Kidney capillary endothelial cell (primary cell): ENCODE measurements at places on chromosomes 3 and 15.

DNA sequence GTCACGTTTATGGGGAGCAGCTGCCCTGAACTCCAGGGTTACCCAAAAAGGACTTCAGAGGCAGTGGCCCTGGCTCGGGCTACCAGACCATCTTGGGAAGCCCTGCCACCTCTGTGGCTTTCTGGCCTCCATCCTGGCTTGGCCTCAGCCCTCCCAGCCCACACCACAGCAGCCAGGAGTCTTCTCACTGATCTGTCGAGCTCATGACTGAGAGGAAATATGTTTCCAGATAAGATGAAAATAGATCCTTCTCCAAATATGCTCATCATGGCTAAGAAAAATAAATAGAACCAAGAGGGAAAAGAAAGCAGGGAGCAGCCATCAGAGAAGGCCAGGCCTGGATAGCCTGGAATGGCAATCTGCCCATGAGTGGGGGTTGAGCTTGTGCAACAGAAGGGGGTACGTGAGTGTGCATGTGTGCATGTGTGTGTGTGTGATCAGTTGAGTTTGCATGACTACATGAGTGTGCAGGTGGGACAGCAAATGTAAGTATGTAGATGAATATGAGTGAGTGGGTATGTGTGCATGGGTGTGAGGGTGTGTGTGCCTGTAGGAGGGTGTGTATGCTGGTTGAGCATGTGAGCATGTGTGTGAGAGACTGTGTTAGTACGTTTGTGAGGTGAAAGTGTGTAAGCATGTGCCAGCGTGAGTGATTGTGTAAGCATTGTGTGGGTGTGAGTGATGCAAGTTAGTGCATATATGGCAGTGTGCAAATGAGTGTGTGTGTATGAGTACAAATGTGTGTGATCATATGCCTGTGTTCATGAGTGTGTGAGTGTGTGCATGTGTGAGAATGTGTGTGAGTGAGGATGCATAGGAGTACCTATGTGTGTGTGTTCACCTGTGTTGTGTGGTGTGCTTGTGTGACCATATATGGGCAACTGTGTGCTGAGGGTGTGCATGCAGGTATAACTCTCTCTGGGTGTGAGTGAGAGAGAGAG is 9.9 kb upstream of the RFT1 start:
- DNase-seq, result no peak

DNA sequence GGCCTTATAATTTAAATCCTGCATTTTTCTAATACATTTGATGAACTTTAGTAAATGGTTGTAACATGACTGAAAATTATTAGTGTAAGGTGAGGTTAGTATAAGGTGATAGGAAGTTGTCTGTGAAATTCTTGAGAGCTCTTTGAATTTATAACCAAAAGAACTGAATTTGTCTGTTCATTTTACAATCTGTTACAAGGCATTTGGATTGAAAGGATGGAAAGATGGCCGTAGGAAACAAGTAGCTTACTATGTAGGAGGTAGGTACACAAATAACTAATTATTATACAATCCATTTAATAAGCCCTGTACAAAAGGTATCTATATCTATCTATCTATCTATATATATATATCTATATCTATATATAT is 6.6 kb downstream of the DIPK2A start:
- no peak for DNase-seq

DNA sequence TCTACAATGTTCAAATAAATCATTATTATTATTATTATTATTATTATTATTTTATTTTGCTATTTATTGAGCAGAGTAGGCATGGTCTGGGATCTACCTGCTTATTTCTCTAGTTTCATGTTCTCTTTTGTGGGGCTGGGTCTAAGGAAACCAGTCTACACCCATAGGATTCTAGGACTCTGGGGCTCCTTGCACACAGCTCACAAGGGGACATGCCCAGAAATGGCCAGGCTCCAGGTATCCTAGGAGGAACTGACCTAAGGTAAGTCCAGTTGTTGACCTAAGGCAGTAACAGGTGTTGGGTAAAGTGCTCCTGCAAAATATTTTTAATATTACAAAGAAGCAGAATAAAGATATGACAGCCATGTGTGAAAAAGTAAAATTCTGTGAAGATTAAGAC is 149.6 kb upstream of the TBL1XR1 start:
- no peak for DNase-seq

DNA sequence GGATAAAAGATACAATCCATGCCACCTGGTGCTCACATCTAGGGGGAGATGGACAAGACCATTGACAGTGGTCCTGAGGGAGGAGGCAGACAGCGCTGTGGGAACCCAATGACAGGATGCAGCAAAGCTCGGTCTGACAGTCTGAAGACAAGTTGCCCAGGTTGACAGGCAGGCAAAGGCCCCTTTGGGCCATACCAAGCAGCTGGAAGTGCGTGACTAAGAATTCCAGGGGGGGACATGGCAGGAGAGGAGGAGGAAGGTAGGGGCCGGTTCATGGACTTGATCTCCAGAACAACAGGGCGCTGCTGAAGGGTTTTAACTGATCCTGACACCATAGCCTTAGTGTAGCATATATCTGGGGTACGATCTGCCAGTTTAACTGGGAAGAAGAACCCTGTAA is 83.4 kb downstream of the RPLP1 start:
- DNase-seq, result no peak

- no peak for DNase-seq
Measured at GRCh38 chr3:66177026-66177425, 43.8 kb upstream of the SLC25A26 start.

- no peak for DNase-seq
Measured at GRCh38 chr3:105688821-105689220, 180.0 kb downstream of the CBLB start.

GRCh38 chr3:140629357-140630137 is 48.3 kb upstream of the TRIM42 start:
- DNase-seq, result peak; percentile 15

DNA sequence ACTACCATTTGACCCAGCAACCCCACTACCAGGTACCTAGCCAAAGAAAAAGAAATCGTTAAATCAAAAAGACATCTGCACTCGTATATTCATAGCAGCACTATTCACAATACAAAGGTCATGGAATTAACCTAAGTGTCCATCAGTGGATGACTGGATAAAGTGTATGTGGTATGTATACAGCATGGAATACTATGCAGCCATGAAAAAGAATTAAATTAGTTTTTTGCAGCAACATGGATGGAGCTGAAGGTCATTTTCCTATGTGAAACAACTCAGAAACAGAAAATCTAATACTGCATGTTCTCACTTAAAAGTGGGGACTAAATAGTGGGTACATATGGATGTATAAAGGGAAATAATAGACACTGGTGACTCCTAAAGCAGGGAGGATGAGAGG is 175.2 kb downstream of the ZIC4 start:
- DNase-seq, result no peak

DNA sequence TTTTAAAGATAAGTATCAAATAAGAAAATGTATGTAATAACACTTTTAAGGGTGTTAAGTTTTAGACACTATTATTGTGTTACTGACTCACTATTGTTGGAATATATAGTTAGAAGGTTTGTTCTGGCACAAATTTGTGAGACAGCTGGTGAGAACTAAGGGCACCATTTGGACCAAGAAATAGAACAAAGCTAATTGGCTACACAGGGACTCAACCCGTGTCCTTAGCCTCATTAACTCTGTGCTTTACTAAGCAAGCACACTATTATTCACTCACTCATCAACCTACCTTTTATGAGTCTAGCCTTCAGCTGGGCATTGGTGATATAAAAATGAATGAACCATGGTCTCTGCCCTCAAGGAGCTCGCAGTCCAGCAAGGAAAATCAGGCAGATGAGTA is 4.1 kb upstream of the UNC13C start:
- no peak for DNase-seq

DNA sequence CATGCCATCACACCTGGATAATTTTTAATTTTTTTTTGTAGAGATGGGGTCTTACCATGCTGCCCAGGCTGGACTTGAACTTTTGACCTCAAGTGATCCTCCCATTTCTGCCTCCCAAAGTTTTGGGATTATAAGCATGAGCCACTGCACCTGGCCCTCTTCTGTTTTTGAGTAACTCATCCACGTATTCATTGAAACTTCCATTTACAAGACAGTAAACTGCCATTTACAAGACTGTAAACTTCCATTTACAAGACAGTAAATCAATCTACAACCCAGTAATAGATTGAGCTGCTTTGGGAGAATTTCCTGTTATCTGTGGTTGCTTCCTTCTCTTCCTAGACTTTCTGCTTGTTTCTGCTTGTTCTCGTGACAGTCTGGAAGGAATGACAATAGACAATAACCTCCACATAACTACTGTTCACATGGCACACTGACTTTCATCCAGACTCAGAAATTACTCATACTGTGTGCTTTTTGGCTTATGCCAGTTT is 114.7 kb upstream of the CCNL1 start:
- peak; percentile 19 for DNase-seq

- DNase-seq, result no peak
Measured at GRCh38 chr3:1380926-1381646, 288.3 kb downstream of the CNTN6 start.

DNA sequence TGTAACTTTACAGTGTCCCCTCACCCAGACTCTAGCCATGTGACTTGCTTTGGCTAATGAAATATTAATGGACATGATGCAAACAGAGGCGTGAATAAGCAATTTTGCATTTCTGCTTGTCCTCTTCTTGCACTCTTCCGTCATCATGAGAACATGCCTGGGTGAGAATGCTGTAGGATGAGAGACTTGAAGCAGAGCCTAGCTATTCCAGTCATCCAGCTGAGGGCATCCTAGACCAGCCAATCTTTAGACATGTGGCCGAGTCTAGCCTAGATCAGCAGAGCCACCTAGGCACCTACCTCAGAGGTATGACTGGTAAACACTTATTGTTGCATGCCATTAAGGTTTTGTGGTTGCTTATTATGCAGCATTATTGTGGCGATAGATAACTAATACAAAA is 450.5 kb upstream of the AZI2 start:
- no peak for DNase-seq

DNA sequence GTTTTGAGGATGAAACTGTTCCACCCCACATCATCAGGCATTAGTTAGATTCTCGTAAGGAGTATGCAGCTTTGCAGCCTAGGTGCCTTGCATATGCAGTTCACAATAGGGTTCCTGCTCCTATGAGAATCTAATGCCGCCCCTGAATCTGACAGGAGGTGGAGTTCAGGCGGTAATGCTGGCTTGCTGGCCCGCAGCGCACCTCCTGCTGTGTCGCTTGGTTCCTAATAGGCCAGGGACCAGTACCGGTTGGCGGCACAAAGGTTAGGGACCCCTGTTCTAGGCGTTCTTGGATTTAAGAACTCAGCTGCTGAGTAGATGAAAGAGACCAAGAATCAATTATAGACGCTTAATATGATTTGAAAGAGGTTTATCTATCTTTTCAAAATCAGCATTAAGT is 595.4 kb downstream of the CADM2 start:
- no peak for DNase-seq

GRCh38 chr15:101108791-101109190 is 143.1 kb downstream of the CHSY1 start:
- no peak for DNase-seq

DNA sequence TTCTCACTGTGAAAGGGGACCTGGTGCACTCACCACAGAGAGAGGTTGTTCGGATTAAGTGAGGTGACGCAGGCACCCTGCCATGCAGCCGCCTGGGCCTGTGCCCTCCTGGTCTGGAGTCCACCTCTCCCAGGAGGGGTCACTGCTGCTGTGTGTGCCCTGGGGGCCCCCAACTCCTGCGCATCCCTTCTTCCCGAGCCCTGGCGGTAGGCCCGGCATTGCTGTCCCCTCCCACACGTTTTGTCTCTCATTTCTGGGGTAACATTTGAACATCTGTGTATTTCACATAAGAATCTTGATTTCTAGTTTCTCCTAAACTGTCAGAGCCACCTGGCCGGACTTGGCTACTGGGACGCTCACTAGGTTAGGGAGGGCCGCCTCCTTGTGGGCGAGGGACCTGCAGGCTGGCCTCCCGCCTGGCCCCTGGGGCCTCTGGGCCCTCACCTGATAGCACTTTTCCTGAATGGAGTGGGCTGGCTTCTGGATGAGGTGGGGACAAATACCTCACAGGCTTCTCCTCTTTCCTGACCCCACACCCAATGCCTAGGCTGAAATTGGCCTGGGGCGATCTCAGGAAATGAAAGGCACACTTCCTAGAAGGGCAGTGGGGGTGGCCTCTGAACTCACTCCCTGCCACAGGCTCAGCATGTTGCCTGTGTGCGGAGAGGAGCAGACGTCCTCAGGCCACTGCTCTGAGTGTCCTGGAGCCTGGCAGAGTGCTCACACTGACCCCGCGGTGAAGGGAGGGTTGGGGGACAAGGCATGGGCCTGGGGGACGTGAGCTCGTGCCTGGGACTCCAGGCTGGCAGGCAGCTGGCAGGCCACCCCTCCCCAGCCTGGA is 104.2 kb upstream of the PRR23E start:
- DNase-seq, result no peak

DNA sequence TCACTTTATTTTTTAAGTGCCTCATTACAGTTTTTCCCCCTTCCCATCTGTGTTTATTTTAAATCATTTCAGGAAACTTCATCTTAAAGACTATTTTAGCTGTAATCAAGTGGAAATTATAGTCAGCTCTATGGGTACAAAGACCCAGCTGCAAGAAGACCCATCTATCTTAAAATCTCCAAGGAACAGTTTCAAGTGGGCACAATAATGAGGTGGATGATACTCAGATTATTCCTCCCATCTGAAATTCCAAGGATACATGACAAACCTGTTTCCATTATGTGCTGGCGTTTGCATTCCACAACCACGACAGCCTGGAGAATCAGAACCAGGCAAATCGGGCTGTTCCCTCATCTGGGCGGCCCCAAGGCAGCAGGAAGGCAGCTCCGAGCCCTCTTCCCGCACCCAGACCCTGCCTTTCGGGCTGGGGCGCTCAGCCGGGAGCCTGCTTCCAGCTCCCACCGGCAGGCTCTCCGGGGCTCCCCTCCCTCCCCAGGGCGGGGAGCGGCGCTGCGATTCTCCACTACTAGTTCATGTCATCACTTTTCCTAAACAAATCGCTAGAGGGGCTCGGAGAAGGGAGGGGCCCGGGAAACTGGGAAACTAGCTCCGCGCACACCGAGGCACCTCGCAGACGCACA is at the start of gene MGLL:
Gene MGLL (minus strand): TSS at position 475 of the 641 bp plus-strand sequence. CDS start 197 bp downstream, at position 278.
- no peak for DNase-seq

- no peak for DNase-seq
Measured at GRCh38 chr15:81894061-81894460, 151.8 kb downstream of the MEX3B start.

GRCh38 chr15:63274427-63274826 is 3.0 kb upstream of the APH1B start:
- DNase-seq, result no peak

DNA sequence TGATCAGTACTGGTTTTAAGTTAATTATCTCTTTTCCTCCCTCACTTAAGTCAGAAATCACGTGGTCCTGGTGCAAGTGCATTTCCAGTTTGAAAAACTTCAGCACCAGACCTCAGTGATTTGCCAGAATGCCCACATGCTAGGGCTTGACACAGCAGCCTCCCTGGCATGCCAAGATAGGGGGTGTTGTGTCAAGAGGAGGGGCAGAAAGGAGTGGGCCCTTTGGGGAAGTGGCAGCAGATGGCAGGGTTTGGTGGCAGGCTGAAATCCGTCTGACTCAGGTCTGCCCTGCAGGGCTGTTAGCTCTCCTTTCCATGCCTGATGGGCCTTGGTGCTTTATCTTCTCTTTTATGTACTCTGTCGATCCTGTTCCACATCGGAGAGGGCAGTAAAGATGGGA is 23.4 kb downstream of the PXK start:
- no peak for DNase-seq
